Parietal lobe (tissue), 2 donors: ENCODE measurements at places on chromosomes 7 and 10. TPM values are rescaled to one million over a fixed set of nuclear protein-coding genes. Genes with fewer than 3 reads are reported as not detected.

The FAM131B gene
- total RNA-seq, result 99.5 TPM

The SUN3 gene
- total RNA-seq, result not detected

The LIPM gene
- total RNA-seq, result not detected

The BICC1 gene
- 4.7 TPM for total RNA-seq
